ENCODE measurements at places on chromosomes 2 and 18.

DNA sequence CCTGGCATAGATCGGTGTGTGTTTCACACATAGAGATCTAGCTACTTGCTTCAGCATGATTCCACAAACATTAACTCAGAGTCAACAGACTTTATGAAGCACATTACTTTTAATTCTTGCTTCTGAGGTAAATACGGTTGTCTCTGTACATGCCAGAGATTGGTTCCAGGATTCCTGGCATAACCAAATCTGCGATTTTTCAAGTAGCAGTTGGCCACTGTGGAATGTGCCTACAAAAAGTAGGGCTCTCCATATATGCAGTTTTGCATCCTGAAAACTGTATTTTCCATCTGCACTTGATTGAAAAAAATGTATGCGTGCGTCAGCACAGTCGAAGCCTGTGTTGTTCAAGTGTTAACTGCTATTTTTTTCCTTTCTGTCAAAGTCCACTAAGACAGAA, 85.0 kb downstream of the ZAP70 start:
- no peak for DNase-seq

DNA sequence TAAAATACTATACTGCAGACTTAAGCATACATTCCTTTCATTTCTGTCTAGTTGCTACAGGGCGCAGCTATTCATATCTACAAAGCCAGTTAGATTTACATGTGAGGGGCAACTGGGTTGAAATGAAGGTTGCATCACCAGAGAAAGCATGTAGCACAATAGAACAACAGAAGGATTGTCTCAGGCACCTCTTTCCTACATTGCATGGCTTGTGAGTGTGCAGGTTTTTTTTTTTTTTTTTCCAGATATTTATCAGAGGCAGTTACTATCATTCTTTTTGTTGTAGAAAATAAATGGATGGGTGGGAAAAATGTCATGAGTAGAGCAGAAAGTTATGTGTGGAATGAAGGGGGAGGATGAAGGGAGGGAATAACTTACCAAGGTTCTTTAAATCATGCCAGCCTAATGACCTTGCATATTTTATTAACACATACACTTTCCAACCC, 86.8 kb downstream of the ERBB4 start:
- no peak for DNase-seq

GRCh38 chr2:12212841-12213597, 466.6 kb downstream of the LPIN1 start:
- DNase-seq = no peak

DNA sequence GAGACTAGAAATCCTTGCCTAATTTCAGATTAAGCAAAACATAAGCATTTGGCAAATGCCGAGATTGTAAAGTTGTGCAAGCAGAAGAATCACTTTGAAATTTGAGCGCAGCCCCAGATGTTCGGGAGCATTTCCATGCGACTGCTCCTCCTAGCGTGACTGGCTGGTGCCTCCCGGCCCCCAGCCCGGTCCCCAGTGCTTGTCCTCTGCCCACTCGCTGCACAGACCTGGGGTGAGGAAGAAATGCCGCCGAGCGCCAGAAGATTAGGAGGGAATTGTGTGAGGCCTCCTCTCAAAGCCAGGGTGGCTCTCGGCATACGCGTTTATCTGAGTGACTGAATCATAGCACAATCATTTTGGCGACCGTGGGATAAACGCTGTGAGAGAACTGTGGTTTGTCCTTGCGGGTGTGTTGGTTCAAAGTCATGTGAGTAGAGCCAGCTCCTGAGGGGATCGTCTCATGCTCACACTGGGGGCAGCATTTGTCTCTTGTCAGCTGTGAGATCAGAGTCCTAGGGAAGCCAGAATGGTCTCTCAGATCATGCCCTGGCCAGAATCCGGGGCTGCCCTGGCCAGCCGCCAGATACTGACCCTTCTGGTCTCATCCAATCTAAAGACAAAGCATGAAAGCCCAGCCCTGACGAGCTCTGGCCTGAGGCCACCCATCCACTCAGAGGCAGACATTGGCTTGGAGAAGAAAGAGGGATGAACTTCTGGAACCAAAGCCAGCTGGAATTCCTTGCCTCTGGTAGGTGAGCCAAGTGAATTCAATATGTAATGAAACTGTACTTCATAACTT, 189.3 kb downstream of the SH3RF3 start:
- peak; percentile 88 for DNase-seq

- DNase-seq = no peak
Measured at GRCh38 chr2:31606509-31606908, 25.8 kb upstream of the SRD5A2 start.

- no peak for DNase-seq
Measured at GRCh38 chr2:16718576-16719484, 53.2 kb upstream of the CYRIA start.

Measured in sciatic nerve (tissue), 2 donors.